AG09309 (cell line): ENCODE measurements at places on chromosomes 12 and 14.

DNA sequence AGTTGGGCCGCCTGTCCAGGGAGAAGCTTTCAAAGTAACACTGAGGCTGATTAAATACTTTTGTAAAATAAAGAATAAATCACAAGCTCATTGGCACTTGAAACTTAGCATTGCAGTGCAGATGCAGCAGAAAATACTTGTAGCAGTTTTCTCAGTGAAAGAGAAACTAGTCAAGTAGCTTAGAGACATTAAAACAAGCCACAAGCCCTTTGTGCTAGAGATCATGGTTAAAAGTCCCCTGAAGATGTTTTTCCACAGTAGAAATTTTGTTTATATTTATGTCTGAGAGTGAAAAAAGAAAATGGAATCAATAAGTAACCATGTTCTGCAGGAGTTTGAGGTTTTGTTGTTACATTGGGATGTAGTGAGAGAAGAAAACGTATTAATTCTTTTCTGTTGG, 5.9 kb downstream of the PSEN1 start:
- DNase-seq, result no peak

DNA sequence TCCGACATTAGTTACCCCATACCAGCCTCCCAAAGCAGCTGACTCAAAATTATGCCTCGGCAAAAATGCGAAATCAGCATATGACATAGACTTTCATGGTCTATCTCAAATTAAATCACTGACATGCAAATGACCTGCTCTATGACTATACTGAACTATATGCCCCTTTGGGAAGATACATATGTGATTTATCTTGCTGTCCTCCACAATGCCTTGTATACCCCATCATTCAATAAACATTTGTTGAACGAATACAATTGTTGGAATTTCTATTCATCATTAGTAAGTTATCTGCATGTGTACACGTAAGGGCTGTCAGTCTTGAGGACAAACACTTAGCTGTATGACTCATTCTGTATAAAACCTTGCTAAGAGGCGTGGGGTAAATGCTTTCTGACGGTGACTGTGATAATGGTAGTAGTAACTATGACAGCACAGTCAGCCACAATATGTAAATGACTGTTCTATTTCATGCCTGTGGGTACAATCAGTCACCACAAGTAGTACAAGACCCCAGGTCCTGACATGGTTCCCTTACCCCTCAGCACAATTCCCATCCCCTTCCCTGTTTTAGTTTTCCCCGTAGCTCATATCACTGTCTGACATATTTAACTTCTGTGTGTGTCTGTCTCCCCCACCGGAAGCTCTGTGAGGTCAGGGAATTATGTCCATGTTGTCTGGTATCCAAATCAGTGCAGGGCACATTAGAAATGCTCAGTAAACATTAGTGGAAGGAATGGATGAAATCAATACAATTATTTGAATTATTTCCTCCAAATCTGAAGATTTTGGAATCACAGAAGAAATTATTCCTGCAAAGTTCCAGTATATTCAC, 42.8 kb downstream of the STXBP6 start:
- peak; percentile 68 for DNase-seq

- peak; percentile 84 for DNase-seq
These were observed 282.4 kb downstream of the ZFP36L1 start for GRCh38 chr14:68510201-68511128.

DNA sequence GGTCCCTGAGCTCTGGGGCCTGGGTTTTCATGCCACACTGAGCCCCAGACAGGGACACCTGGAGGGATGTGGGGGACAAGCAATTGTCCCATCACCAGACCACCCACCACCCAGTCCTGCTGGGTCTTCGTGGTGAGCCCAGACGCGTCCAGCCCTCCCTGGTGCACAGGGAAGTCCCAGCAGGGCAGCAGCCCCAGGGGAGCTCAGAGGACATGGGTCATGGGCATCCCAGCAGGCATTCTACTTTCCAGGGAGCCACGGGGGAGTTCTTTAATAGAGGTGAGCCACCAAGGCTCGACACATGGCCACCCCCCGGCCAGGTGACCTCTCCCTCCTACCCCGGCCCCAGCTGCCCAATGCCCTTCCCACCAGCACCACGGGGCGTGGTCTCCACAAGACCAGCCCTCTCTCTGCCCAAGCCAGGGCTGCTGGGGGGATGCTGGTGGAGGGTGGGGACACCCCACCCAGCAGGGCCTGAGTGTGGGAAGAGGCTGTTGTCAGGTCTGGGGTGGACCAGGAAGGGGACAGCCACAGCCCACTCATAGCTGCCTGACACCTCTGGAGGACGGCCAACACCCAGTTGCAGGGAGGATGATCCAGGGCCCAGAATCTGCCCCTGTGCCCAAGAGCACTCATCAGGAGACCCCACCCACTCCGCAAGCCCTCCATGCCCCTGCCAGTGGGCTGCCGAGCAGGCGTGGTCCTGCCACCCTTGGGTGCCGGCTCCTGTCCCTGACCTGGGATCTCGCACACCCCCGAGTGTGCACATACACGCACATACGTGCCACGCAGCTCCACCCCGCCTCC, 14.1 kb downstream of the AKT1 start:
- DNase-seq, result no peak

DNA sequence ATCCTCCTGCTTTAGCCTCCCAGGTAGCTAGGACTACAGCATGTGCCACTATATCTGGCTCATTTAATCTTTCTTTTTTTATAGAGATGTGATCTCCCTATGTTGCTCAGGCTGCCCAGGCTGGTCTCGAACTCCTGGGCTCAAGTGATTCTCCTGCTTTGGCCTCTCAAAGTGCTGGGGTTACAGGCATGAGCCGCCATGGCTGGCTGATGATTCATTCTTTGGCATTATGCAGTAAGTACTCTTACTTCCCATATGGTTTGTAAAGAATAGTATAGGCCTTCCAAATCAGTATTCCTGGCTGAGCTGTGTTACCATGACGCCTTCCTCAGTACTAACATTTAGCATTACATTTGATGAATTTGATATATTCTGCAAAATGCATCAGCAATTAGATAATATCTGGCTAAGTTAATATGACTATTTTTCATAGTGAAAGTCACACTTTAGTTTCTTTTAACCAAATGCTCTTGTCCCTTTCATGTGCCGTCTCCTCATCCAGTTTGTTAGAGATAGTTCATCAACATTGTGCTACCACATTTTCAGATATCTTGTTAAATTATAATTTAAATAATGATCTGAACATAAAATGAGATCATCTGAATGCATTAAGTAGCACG, 3.2 kb upstream of the MIA2 start:
- no peak for DNase-seq

- DNase-seq, result no peak
These were observed 3.2 kb upstream of the KRT4 start for GRCh38 chr12:52817003-52817698.
